ENCODE measurements at places on chromosomes 1 and 21.

DNA sequence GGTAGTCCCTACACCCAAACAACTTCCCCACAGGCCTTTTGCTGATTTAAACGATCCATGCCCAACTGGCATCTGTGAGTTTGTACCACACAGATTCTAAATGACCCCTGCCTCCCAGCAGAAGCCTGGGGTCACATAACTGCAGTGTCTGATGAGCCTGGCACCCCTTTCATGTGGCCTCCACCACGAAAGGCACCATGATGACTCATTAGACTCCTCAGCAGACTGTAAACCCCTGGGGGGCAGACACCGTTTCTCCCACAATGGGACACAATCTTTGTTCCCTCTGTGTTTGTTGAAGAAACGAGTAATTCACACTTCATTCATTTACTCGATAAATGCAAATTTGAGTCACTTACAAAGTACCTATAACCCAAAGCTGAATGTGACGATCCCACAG, 81.6 kb downstream of the CCDC185 start:
- DNase-seq = no peak

- no peak for DNase-seq
Observed at GRCh38 chr1:222161676-222162075, 386.2 kb downstream of the HHIPL2 start.

GRCh38 chr1:220918285-220918951, 39.2 kb downstream of the HLX start:
- no peak for DNase-seq

- DNase-seq = no peak
Observed at GRCh38 chr1:95233319-95233736, 682 bp upstream of the RWDD3 start.

DNA sequence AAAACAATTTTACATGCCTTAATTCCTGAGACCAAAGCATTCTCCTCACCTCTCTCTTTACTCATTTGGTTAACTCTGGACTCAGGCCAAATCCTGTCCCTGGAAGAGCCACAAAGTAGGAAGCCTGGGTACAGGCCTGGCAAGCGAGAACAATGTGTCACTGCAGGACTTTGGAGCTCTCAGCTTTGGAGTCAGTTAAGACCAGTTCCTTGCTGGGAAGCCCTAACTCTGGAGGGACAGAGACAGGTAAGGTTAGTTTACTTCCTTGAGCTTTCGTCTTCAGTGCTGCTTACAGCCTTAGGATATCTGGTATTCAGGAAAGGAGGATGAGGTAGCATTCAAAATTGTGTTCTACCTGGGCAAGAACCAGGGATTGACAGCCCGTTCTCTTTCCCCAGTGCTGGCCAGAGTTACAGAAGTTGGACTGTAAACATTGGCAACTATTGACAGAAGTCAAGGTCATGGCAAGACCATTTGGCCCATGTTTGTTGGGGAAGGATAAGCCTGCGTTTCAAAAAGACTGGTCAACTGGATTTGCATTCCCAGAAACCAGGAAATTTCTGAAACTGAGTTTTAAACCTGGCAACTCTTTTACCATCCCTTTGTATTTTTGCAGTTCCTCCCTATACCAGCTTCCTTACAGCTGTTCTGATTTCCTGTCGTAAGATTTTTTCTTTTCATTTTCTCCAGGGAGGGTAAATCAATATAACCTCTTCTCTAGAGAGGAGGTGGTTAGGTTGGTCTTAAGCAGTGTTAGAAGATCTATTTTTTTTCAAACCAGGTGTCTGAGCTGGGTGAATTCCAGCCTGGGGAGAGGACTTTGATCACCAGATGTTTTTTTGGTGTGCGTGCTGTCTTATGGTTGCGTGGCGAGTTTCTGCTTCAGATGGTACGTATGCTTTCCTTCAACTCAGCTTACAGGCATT, at the start of gene C4BPB:
Gene C4BPB, plus strand, starts transcription at position 160 of the 926 bp plus-strand sequence. Its CDS starts 672 bp downstream, at position 832.
- no peak for DNase-seq

GRCh38 chr1:184507604-184508280, 120.9 kb downstream of the C1orf21 start:
- DNase-seq = no peak

DNA sequence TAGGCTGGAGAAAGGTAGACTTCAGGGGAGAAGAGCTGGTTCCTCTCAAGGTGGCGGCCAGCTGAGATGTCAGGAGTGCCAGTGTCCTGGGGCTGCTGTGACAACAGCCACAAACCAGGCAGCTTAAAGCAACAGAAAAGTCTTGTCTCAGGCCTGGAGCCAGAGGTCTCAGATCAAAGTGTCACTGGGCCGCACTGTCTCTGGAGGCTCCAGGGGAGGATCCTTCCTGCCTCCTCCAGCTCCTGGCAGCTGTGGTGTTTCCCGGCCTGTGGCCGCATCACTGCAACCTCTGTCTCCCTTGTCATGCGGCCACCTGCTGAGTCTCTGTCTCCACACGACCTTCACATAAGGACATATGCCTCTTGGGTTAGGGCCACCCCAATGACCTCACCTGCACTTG, 24.4 kb upstream of the TSPEAR start:
- no peak for DNase-seq

DNA sequence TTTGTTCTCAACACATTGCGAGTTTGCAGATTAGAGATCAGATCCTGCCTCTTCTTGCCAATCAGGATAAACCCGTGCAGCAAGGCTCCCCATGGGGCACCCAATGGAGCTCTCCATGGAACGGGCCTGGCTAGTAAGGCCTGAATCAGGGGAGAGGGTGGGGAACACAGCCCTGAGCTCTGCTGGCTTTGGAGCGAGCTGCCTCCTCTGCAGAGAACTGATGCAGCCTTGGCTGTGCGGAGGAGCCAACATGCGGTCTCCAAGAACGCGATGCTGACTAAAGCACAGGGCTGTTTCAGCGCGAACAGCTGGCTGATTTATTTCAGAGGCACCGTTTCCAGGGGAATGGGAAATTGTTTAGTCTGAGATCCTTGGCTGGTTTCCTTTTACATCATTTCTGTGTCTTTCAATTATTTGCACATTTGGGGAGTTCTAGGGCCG, 139.7 kb downstream of the TSEN15 start:
- no peak for DNase-seq

DNA sequence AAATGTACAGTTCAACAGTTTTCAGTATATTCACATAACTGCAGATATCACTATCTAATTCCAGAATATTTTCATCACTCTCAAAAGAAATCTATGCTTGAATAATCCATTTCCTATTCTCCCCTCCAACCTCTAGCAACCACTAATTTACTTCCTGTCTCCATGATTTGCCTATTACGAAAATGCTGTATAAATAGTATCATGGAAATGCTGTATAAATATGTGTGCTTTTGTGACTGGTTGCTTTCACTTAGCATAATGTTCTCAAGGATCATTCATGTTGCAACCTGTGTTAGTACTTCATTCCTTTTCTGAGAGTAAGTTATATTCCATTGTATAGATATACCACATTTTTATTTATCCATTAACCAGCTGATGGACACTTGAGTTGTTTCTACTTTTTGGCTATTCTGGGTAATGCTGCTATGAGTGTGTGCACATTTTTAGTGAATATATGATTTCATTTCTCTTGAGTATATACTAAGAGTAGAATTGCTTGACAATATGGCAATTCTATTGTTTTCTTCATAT, 115.6 kb downstream of the TNFSF18 start:
- no peak for DNase-seq

DNA sequence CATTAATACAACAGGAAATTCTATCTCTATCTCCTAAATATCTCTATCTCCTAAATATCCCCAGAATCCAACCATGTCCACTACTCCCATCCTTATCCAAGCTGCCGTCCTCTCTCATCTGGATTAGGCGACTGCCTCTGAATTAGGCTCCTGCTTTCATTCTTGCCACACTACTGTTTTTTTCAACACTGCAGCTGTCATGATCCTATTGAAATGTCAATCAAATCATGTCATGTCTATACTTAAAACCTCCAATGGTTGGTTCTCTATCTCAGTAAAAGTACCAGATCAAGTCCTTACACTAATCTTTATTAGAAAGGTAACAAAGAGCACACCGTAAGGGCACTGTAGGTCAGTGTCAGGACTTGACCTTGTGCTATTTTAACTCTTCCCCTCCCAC, 82.0 kb upstream of the NFIA start:
- DNase-seq = no peak

- no peak for DNase-seq
Observed at GRCh38 chr1:229836324-229836723, 210.3 kb downstream of the URB2 start.

GRCh38 chr1:93159337-93159736, 20.9 kb downstream of the TMED5 start:
- DNase-seq = no peak

DNA sequence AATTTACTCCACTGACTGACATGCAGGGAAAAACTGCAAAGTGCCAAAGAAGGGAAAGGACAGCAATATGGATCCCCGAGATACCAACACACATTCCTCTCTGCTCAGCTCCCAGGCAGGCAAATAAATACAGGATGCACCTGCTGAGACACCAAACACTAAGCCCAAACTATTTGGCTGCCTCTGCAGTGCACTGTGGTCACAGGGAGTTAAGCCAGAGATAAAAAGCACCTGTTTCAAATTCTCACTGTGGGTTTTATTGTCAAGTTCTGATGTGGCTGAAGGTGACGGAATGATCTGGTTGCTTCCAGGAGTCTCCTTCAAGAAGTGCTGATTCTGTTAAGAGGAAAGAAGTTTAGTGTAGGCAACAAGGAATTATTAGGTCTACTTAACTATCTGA, 17.7 kb downstream of the TEX38 start:
- no peak for DNase-seq

DNA sequence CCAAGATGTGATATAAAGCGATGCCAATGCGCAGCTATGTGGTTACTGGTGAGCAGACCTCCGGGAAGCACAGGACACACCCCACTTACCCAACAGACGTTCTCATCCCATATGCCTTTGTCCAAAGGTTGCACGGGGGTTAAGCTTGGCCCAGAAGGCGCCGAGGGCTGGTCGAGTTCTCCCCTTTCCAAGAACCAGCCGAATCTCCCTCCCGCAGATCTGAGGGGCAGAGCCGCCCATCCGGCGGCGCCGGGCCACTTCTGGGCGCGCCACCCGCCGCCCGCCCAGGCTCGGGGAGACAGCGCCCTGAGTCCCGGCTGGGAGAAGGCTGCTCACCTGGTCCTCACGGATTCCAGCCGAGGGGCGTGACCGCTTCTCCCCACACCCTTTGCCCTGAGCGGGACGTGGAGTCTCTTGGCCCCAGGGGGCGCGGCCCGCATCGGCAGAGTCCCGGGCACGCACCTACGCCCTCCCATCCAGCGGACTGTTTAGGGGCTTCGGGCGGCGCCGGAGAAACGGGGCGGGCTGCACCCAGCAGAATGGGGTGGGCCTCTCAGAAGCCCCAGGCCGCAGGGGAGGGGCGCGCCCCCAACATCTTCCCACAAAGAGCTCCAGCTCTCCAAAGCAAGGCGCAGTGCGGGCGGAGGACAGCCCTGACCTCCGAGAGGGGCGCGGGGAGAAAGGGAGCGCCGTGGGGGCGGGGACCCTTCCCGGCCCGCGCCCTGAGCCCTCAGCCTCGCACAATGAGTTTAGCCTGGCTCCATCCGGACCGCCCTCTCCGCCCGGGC, 615 bp downstream of the GPR161 start:
- no peak for DNase-seq

DNA sequence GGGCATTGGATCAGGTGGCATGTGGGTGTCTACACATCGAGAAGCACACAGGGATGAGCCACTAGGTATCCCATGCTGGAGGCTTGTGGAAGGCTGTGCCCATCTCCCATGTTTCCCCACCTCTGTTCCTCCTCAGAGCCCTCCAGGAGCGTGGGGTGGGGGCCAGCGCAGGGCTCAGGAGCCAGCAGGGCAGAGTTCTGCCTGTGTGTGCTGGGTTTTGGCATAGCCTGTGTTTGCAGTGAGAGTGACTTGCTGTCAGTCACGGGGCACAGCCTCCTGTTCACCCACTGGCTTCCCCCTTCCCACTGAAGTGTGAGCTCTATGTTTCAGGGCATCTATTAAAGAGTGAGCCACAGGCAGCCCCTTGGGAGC, 10.4 kb downstream of the IBA57 start:
- no peak for DNase-seq

- DNase-seq = no peak
Observed at GRCh38 chr1:208682664-208683013, 438.5 kb upstream of the PLXNA2 start.

GRCh38 chr1:99503276-99503747, 142.6 kb upstream of the PALMD start:
- DNase-seq = no peak

GRCh38 chr1:235873045-235873444, 6.3 kb upstream of the LYST start:
- DNase-seq = peak; percentile 30

- no peak for DNase-seq
Observed at GRCh38 chr1:204854286-204854685, 16.4 kb upstream of the NFASC start.

DNA sequence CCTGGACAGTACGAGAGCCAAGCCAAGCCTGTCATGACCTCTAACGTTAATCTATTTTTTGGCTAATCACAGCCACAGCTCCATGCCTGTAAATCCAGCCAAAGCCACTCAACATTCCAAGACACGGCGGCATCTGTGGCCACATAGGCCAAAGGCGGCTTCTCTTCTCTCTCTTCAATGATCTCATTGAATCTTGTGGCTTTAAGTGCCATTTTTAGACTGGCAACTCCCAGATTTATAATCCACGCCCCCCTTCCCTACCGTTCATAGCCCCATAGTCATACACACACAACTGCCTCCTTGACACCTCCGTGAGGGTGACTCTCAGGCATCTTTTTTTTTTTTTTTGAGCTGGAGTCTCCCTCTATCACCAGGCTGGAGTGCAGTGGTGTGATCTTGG, 5.7 kb upstream of the SELENON start:
- DNase-seq = no peak

DNA sequence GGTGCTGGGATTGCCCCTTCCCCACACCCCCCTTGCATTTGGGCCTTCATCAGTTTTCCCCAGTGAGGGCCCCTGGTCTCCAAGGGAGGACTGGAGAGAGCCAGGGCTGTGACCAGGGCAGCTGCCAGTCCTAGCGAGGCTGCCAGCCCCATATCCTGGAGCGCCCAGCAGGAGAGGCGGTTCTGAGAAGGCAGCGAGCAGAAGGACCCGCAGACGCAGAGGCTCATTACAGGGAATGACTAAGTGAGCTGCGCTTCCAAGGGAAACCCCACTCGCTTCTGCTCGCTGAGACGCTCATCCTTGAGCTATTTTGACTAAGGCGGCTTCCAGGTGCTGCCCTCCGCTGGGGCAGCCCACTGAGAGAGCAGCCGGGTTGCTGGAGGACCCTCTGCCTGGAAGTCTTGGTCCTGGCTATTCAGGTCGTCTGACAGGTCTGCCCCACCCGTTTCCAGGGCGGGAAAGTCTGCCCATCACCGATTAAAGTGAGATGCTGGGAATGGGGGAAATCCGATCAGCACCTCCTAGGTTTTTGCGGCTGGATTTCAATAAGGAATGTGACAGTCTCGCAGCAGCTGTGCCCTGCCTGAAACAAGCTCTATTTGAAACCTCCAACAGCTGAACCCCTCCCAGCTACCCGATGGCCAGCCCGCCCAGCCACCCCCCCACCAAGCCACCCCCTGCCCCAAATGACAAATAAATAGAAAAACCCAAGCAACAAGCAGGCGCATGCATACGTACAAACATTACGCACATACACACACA, 2.8 kb downstream of the KCNN3 start:
- peak; percentile 42 for DNase-seq

GRCh38 chr1:184932319-184932718, 42.0 kb downstream of the NIBAN1 start:
- DNase-seq = no peak

All from stimulated activated CD8-positive, alpha-beta memory T cell treated with anti-CD3 and anti-CD28 coated beads, Interleukin-15, amount 100 ng/mL, for 48 hours (primary cell).